Ureter (tissue), 1 donor: ENCODE measurements at places on chromosomes 6 and 20.

GRCh38 chr20:15890407-15890982 is 682.8 kb downstream of the KIF16B start:
- no peak for DNase-seq

- no peak for DNase-seq
These were observed 152.0 kb downstream of the TASP1 start for GRCh38 chr20:13486694-13487093.

GRCh38 chr6:143064271-143064670 is 3.6 kb downstream of the AIG1 start:
- DNase-seq = no peak

- no peak for DNase-seq
These were observed 48.0 kb downstream of the VAPB start for GRCh38 chr20:58436868-58437645.

- no peak for DNase-seq
These were observed 62.3 kb downstream of the RIPOR3 start for GRCh38 chr20:50628853-50629669.

GRCh38 chr20:59640267-59640666 is 35.9 kb downstream of the PHACTR3 start:
- no peak for DNase-seq
